ENCODE measurements at places on chromosomes 12 and 14. TPM values are rescaled to one million over a fixed set of nuclear protein-coding genes. Genes with fewer than 3 reads are reported as not detected.

- no peak for DNase-seq
Measured at GRCh38 chr12:91835693-91836092, 310.0 kb downstream of the BTG1 start.

CNTN1 gene
- total RNA-seq: 12.5 TPM

KLRC1 gene
- not detected for total RNA-seq

GRCh38 chr12:117060246-117060928 lies 38.8 kb downstream of the TESC start:
- DNase-seq: no peak

SIX4 gene
- 2.7 TPM for total RNA-seq

- DNase-seq: no peak
Measured at GRCh38 chr12:7241404-7242005, 52.0 kb downstream of the PEX5 start.

SLC10A1 gene
- not detected for total RNA-seq

DNA sequence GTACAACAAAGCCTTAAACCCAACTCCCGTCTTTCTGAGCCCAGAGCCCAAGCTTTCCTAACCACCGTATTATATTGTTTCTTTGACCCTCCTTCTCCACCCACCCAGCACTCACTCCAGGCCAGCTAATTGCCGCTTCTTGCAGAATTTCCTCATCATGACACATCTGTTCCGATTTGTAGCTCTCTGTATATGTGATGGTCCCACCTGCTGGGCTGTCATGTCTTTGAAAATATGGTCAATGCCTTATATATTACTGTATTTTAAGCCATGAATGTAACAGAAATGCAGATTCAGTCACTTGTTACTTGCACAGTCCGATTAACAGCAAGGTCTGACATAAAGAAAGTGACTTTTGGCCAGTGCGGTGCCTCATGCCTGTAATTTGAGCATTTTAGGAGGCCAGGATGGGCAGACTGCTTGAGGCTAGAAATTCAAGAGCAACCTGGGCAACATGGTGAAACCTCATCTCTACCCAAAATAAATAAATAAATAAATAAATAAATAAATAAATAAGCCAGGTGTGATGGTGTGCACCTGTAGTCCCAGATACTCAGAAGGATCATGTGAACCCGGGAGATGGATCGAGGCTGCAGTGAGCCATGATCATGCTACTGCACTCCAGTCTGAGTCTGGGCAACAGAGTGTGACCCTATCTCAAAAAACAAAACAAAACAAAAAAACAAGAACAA lies 359.8 kb downstream of the ATP23 start:
- no peak for DNase-seq

DNA sequence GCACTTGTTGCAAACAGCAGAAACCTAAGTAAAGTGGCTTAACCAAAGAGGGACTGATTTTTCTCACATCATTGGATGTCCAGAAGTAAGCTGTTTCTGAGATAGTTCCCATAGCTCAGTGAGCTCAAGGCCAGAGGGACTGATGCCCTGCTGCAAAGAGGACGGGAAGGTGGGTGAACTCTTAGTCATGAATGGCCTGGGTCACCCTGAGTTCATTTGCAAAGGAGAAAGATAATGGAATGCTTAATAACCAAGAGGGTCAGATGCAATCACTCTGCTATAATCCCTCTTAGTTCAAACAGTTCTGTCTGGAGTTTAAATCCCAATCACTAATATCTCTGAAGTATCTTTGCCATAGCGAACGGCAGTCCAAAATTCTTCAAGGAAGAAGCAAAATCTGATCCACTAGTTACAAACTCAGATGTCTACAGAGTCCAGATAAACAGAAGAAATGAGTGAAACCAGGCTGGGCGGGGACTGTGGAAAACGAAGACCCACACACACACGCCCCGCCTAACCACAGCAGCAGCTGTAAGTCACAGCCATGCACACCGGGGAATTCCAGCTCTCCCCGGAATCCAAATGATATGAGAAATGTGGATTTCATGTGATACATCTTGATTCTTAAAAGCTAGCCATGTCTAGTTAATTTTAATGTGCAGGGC lies 289.5 kb downstream of the TMEM132D start:
- no peak for DNase-seq

GRCh38 chr12:125189502-125189901 lies 124.3 kb downstream of the AACS start:
- DNase-seq: no peak

GRCh38 chr14:71533800-71534199 lies 398.4 kb upstream of the RGS6 start:
- DNase-seq: no peak

DCAF4 gene
- 20.9 TPM for total RNA-seq
